ENCODE measurements at places on chromosomes 16 and 17.

DNA sequence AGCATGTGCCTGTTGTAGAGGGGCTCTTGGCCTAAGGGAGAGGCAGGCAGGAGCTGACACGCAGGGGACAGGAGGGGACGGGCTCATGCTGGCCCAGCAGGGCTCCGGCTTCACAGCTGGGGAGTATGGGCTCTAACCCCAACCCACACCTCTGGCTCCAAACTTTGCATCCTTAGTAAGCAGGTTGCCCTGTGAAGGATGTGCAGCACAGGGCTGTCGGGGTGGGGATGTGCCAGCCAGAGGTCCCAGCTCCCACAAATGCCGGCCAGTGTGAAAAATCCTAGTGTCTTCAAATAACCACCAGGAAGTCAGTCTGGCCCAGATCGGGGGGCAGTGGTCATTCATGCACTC is 14.0 kb upstream of the FAM83G start:
- DNase-seq, result no peak

DNA sequence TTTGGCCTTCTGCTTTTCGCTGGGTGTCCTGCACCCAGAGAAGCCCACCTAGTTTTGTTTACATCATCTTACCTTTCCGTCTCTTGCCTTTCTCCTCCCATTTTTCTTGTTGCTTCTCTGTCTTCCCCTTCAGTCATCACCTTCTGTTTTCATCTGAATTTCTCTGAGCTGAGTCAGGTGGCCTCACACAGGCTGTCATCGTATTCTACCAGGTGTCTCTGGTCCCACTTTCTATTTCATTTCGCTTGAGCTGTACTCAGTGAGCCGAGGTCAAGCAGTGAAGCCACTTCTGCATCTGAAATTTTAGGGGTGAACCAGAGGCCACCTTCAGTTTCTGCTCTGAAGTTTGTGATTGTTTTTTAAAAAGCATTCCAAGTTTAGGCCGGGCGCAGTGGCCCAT is 9.7 kb downstream of the CRAMP1 start:
- no peak for DNase-seq

DNA sequence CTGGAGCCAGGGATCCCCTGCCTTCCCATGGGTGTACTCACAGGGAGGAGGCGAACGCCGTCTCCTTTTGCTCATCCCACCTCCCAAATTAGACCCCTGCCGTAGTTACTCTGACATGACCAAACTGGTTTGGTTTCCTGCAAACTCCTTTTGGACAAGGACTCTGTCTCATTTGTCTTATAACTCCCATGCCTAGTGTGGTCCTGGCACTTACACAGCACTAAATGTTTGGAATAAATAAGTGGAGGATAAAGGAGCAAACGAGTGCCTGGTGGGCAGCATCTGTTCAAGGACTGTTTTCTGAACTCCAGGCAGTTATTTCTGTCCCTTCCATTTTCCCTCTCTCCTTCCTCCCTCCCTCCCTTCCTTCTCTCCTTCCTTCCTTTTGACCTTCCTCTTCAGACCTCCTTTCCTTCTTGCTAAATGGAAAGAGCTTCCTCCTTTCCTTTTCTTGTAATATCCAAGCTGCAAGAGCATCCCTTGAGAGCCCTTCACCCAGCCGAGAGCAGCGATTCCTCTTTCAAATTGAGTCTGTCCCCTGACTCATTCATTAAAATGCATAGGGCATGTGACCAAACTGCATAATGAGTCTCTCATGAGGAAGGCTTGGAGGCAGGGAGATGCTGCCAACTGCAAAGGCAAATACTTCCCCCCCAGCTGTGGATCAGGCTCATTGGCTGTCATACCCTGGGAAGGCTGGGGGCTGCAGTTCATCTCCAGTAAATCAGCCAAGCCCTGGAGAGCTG is 36.8 kb downstream of the CHD9 start:
- peak; percentile 79 for DNase-seq

DNA sequence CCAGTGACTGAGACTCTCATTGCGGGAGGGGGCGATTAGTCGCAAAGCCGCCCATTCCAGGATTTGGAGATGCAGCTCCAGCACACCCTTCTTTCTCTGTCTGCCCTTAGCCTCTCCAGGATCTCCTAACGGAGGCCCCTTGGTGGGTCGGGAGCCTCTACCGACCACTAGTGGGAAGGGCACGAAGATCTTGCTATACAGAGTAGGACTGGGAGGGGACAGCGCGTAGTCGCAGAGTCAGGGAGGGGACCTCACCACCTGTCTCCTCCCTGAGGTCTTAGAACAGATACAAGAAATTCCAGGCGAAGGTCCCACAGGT is 588 bp upstream of the SMTNL2 start:
- no peak for DNase-seq

GRCh38 chr17:5821803-5822202 is 237.5 kb upstream of the NLRP1 start:
- DNase-seq, result no peak

DNA sequence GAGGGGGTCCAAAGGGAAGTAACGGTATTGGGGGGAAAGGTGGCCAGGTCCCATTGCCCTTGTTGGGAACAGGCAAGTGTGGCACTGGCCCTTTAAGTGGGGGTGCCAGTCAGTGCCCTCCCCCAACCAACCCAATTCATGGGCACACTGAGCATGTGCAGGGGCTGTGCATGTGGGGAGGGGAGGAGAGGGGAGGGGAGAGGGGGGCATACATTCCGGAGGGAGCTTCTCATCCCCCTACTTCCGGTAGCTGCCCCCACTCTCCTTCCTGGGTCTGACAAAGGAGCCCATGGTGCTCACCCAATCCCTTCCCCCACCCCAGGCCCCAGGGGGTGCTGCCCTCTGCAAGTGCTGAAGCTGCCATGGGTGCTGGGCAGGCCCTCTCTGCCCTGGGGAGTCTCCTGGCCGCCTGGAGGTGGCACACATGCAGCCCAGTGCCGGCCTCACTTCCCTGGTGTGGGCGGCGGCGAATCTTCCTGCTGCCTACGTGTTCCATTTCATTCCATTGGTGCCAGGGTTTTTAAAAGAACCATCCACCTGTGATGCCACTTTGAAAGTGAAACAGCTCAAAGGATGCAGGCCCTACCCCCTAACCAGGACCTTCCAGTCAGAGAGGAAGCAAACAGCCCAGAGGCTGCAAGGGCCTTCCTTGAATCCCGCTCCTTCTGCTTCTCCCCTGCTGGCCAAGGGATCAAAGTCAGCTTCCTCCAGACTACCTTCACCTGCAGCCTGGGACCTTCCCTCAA is 11.0 kb downstream of the HEXIM2 start:
- DNase-seq, result no peak

- no peak for DNase-seq
These were observed 8.9 kb downstream of the MRPL27 start for GRCh38 chr17:50364061-50364458.

DNA sequence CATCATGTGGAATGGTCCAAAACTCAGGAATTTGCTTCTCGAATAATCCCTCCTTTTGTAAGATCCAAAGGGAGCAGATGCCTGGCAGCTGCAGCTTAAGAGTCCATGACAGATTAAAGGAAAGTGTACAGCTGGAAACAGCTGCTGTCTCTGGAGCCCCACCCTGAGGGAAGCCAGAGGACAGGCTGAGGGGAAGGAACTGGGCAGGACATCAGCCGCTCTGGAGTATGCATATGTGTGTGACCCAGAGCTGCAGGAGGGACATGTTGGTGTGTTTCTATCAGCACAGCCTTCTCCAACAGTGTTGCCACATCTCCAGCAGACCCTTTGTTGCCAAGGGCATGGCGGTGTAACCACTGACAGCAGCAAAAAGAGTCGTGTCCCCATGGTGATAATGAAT is 46.2 kb downstream of the CYB561 start:
- DNase-seq, result no peak

GRCh38 chr17:29954405-29954804 is 13.0 kb downstream of the EFCAB5 start:
- no peak for DNase-seq

GRCh38 chr17:78679495-78680395 is 102.3 kb downstream of the CYTH1 start:
- DNase-seq, result no peak

DNA sequence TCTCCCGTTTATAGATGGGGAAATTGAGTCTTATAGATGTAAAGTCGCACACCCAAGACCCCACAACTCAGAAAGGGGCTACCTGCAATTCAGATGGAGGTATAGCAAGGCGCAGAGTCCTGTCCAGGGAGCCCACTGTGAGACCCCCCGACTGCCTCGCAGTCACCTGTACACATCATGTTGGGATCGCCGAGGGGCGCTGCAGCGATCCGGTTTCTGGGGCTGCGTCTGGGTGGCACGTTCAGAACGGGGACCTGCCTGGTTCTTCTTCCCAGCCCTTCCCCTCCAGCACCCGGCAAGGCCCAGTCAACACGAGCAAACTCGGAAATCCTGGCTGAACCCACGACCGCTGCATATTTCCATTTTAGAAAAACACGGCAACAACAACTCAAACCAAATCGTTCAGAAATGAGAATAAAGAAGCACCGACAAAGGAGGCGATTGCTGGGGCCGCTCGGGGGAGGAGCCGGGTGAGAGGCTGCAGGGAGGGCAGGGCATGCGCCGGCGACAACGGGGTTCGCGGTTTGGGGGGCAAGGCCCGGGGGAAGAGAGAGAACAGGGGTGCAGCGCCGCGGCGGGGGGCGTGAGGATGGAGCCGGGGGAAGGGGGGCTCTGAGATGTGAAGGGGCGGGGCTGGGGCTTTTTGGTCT is 643 bp downstream of the HSDL1 start:
- DNase-seq, result peak; percentile 14

DNA sequence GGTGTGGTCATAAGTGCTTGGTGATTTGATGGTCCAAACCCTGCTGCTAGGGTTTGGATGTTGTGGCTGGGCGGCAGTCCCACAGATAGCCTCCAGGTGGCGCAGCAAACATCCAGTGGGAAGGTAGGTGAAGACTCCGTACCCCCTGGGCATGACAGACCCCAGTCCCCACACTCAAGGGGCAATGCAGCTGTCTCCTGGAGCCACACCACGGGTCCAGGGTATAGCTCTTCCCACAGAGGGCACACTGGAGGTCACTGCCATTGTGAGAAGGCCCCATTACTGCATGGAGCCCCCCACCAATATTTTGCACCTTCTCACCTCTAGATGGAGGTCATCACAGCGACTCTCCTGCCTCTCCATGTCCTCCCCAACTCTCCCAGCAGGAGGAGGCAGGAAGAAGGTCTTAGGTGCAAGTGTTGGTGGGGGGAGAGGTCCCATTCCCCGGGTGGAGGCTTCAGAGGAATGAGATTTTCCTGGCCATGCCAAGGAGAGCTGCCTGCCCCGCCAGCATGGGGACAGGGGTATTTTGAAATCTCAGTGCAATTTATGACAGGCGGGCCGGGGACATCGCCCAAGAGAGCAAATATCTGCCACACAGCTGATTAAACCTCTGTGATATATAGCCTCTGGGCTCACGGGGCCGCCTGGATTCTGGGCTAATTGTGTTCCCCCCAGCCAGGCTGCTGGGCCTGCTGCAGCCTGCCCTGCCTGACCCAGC is 17.1 kb upstream of the C17orf113 start:
- peak; percentile 36 for DNase-seq

- no peak for DNase-seq
These were observed 26.4 kb downstream of the ORC6 start for GRCh38 chr16:46715769-46716305.

DNA sequence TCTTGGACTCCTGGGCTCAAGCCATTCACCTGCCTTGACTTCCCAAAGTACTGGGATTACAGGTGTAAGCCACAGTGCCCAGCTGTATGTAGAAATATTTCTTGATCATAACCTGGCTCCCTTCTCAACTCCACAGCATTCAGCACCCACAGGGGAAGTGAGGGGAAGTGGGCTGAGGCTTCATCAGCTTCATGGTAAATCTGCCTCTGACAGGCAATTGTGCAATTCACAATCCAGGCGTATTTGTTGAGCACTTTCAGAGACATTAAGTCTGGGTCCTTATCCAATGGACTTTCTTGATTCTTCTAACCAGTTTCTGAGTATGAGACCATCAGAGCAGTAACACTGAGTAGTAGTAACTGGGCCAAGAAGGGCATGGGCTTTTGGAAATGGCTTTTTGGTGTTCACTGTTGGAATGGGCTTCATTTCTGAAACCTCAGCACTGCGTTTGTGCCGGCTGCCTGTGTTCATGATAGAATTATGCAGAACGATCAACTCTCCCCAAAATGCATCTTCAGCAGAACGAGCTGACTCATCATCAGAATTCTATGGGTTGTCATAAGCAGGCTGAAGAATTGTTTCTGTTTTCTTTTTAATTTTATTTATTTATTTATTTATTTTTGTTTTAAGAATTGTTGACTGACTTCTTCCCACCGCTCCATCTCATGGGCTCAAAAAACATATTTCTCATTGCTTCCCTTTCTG is 28.9 kb downstream of the FAM20A start:
- no peak for DNase-seq

Data from NCI-H345 (cell line).